Germinal center (tissue), 1 donor: ENCODE measurements at places on chromosomes 2 and 18.

DNA sequence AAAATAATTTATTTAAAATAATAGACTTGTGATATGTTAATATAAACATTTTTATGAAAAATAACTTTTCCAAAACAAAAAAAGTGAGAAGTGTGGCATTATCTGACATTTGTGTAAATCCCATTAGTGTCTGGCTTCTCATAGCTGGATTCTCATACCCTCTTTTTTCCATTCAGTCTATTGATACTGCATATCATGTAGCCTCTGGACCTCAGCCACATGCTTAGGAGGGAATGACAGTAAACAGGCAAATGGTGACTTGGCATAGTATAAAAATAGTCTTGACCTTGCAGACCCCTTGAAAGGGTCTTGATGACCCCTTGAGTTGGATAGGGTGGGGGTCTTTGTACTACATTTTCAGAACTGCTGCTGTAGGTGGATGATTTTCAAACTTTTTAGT, 29.2 kb downstream of the GALNT1 start:
- no peak for DNase-seq

DNA sequence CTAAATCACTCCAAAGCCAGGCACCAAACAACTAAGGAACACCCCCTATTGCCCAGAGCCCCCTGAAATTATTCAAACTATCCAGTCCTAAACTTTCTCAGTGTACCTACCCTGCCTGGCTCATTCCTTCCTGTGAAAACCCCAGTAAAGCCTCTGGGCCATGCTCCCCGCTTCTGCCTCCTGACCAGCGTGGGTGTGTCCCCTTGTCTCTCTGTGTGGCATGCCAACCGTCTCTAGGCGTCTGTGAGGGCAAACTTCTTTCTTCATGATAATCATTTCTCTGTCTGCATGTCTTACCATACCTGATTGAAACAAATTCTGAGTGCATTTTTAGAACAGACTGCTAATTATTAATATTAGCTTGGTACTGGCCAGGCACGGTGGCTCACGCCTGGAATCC, 109.0 kb upstream of the MSH2 start:
- no peak for DNase-seq

- no peak for DNase-seq
Observed at GRCh38 chr18:10424585-10425307, 29.7 kb upstream of the APCDD1 start.

GRCh38 chr18:8011906-8012305, 444.8 kb downstream of the PTPRM start:
- no peak for DNase-seq

GRCh38 chr2:241768251-241768711, 8.3 kb upstream of the GAL3ST2 start:
- DNase-seq, result no peak

GRCh38 chr2:13574831-13575230, 858.1 kb downstream of the TRIB2 start:
- DNase-seq, result no peak

- no peak for DNase-seq
Observed at GRCh38 chr2:152823905-152824304, 105.5 kb downstream of the ARL6IP6 start.

GRCh38 chr2:66604326-66604725, 169.4 kb downstream of the MEIS1 start:
- DNase-seq, result no peak
